ENCODE measurements at places on chromosomes 4 and X.

GRCh38 chrX:26192204-26192603 is at the start of gene MAGEB6:
Gene MAGEB6 (plus strand): TSS chrX:26192440. CDS start chrX:26193847, 1,407 bp downstream.
- DNase-seq: no peak

GRCh38 chr4:123340381-123340701 is 56.3 kb upstream of the SPRY1 start:
- no peak for DNase-seq

- no peak for DNase-seq
Observed at GRCh38 chrX:103831803-103832544, at the start of gene RAB9B. Gene RAB9B (minus strand): TSS chrX:103832257. CDS start chrX:103825784, 6,473 bp downstream.

DNA sequence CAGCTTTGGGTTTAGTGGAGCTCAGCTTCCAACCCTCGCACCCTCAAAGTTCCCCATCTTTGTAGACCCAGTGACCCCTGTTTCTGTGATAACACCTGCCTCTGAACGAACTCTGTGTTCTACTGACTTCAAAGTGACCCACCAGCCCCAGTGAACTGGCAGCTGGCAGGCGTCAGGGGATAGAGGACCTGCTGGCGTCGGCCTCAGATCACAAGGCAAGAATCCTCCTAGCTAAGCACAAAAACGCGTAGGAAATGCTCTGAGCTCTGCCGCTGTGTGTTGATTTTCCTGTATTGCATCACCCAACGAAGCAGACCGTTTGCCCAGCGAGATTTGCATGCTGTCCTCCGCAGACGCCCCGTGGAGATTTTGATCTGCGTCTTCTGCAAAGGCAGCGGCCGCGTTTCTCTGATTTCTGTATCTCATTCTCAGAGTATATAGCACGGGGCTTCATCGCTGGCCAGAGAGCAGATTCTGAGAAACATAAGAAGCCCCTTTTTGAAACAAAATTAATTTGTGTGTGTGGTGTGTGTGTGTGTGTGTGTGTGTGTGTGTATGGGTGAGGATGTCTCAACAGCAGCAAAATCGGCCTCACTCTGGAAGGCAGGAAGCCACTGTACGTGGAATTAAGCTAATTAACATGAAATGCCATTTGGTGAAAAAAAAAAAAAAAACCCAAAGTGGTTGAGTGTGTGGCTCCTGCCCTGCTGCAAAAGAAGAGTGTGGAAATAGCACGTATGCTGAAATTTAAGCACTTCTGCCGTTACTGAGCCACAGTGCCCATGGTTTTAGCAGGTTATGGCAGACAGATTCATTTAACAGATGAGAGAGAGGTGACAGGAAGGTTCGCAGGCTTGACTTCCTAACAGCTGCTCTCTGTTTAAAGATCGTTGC is 29.2 kb upstream of the ASMTL start:
- DNase-seq: peak; percentile 48

DNA sequence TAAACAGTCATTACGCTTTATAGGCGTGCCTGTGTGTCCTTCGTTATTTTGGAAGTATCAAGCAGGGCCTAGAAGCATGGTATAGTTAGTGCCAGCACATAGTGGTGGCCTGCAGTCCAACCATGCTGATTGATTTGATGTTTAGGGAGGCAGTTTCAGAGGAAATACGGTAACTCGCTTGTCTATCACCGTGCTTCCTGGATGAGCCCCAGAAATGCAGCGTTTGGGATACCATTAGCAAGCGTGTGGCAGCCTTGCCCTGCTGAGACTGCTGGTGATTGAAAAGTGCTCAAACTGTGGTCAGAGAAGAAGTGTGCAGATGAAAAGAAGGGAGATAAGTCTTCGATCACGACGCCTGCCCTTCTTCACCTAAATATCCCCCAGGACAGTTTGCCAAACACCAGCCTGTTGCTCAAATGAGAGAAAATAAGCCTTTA is 158.4 kb downstream of the CHIC2 start:
- DNase-seq: no peak

DNA sequence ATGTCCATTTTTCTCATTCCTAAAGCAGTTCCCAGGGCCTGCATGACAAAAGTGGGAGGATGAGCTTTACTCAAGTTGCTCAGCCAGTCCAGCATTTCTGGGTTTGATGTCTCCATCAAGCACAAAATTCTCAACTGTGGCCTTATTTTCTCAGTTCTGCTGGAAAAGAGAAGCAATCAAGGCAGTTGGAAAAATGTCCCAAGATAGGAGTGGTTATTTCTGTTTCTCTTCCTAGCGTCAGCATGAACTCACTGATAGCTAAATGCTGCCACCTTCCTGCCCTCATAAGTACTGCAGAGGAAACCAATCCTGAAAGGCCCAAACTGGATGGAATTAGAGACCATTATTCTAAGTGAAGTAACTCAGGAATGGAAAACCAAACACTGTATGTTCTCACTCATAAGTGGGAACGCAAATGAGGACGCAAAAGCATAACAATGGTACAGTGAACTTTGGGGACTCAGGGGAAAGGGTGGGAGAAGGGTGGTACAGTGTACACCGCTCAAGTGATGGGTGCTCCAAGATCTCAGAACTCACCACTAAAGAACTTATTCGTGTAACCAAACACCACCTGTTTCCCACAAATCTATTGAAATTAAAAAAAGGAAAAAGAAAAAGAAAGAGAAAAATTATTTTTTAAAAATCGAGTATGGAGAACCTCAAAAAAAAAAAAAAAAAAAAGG is 29.6 kb downstream of the ADH7 start:
- peak; percentile 46 for DNase-seq

DNA sequence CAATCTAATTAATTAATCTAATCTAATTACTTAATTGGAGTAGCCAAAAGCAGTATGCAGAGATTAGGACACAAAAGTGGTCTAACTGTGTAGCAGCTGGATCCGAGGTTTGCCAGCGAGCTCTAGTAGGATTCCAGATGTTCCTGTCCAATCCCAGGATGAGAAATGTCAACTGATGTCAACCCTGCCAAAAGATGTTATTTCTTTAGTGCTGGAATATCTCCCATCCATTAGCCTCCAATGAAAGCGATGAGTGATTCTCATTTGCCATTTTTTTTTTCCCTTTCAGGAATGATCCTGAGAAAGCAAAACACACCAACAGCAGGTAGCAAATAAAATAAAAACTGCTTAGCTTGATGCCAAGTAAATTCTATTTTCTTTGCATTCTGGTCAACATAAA is 372.9 kb downstream of the STIM2 start:
- DNase-seq: no peak

DNA sequence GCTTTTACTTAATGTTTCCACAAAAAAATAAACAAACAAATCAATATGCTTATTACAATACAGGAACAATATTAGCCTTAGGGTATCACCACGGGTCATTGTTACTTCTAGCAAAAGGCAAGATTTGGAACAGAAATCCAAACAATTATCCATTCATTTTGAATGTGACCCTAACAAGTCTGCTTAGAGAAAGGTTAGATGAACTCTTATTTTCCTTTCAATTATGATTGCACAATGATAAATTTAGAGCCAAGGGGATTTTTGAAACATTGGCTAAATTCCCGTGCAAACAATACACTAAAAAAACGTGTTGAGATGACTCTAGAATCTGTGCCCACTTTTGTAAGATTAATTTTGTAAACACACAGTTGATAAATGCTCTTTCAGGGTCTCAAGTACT is 474.7 kb downstream of the PCDH7 start:
- no peak for DNase-seq

All from stimulated activated CD4-positive, alpha-beta T cell treated with anti-CD3 and anti-CD28 coated beads, Interleukin-1b, Interleukin-23, amount 100 ng/mL, for 24 hours (primary cell).